Stimulated activated CD4-positive, alpha-beta T cell treated with anti-CD3 and anti-CD28 coated beads, Interleukin-1b, Interleukin-23, amount 100 ng/mL, for 1 hour (primary cell): ENCODE measurements at places on chromosomes 7 and 10.

DNA sequence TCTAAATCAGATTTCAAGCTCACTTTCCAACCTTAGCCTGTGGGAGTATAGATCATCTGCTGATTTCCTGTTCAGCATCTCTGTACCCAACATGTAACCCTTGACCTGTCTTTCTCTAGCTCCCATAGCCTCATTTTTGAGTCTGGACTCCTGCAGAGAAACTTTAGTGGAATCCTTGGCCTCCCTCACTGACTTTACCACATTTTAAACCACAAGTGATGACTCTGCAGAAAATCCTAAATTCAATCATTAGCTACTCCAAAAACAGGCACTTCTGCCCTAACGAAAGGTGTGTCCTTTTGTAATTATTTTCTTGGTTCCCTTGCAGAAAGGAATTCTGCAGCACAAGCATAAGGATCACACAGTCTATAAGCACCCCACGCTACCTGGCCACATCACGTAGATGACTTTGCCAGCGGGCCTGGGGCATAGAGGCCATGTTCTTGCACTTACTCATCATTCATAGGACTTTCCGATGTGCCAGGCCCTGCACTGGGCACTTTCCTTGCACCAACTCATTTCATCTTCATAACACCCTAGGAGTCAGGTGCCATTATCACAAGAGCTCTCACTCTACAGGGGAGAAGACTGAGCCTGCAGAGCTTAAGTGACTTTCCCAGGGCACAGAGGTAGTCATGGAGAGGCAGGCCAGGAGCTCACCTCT, 57.2 kb upstream of the OPALIN start:
- DNase-seq, result no peak

DNA sequence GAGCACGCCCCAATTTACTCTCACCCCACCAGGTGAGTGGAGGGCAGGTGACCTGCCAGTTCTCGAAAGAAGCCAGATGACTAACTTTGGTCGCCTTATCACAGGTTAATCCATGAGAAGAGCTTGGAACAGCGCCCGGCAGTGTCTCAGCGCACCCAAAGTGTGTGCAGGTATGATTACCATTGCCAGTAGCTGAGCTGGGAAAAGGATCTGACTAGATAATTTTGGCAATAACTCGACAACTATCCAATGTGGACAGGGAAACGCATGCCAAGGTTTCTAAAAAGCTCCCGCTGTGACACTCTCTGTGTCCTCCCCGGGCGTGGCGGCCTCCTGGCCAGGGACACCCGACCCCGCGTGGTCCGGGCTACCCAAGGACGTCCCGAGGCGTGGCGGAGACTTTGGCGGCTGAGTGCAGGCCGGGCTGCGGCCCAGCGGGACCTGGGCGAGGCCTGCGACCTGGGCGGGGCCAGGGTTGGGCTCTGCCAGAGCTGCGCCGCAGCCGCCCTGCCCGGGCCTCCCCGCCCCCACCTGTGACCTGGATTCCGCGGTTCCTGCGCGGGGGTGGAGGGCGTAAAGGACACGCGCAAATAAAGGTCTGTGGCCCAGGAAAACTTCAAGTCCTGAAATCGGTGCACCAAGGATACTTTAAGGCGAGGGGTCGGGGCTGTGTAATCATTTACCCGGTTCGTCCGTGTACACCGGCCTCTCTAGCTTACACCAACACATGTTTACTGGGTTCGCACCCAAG, 13.7 kb upstream of the WAPL start:
- no peak for DNase-seq

GRCh38 chr10:124867304-124867703, 65.7 kb downstream of the ABRAXAS2 start:
- DNase-seq, result no peak

GRCh38 chr10:60965696-60966095, 21.7 kb upstream of the RHOBTB1 start:
- no peak for DNase-seq

GRCh38 chr7:19537942-19538401, 170.9 kb downstream of the POLR1F start:
- DNase-seq, result no peak

DNA sequence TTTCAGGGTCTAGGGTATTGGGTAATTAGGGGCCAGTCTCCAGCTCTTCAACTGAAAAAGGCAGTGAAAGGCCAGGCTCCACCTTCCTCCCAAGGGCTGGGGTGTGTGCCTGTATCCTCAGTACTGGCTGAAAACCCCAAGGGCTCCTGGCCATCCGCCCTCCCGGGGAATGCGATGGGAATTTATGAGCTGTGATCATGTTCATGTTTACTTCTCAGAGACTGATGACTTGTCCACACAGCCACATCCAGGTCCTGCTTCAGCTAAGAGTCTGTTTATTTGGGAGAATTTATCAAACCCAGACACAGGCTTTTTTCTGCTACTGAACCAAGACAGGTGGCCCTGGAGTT, 91.7 kb downstream of the CCDC3 start:
- no peak for DNase-seq

- DNase-seq, result no peak
Observed at GRCh38 chr7:64959072-64959747, 31.6 kb downstream of the ZNF117 start.

GRCh38 chr10:12657489-12657888, 308.1 kb downstream of the CAMK1D start:
- no peak for DNase-seq

DNA sequence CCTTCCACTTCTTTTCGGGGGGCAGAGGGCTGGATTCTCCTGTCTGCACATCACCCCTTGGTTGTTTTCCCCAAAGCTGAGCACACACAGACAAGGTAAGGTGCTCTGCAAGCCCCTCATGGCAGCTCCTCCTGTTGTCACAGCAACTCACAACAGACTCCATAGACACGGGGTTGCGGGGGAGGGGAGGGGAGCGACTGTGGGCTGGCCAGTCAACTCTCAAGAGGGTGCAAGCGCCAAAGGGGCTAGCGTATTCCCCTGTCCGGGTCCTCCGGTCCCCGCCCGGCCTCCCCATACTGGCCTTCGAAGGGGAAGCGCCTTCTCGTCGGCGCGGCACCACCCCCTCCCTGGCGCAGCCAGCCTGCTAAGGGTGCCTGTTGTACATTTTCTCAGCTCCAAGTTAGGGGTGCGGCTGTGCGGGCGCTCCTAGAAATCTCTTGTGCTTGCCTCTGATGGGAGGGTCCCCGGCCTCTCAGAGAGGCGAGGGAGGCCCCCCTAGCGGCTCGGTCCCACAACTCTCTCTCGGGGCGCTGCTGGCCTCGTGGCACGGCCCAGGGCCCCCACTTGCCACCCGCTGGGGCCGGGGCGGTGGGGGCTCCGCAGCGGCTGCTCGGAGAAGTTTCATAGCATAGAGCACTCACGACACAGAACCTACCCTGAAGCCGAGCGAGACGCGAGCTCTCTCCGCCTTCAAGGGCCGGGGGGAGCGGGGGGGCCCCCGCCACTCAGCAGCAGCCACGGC, 498 bp downstream of the RHOBTB1 start:
- DNase-seq, result no peak

DNA sequence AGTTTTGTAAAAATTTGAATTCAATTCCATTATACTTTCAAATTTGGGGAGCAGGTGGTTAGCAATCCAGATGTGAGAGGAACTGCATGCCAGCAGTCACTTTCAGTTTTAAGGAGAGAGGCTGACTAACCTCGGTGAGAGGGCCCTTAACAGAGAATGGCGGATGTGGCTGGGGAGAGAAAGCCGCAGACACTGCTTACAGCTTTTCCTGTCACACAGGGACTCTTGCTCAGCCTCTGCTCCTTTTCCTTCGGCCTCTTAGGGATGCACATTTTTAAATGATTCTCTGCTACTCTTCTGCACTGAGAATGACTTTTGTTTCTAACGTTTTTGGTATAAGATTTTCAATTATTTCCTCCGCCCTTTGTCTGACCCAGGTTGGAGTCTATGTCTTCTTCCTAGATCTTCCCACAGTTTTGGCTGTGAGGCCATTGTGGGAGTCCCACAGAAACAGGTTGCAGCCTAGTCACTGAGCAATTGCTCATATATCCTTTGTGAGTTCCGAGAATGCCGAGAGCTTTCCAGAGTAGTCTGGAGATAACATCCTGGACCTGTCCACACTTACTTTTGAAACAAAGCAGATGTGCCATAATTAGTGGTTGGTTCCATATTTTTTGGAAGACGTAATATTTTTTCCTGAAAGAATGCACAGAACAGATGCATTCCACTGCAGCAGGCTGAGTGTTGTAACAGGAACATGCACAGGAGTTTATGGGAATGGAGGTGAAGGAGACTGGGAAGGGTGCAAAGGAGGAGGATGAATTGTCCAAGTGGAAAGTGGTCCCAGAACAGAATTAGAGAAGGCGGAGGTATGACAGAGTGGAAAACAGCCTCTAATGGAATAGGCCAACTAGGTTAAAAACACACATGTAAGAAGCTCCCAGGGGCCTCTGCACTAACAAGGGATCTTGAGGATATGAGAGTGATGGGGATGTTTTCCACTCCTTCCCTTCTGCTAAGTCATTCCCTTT, 168.0 kb upstream of the ZNF32 start:
- peak; percentile 21 for DNase-seq

GRCh38 chr7:115962340-115962739, 68.2 kb downstream of the TFEC start:
- no peak for DNase-seq

- DNase-seq, result no peak
Observed at GRCh38 chr10:46534828-46535524, 21.5 kb downstream of the GPRIN2 start.

GRCh38 chr7:28155019-28155660, 25.5 kb downstream of the JAZF1 start:
- no peak for DNase-seq

GRCh38 chr7:90579181-90579688, 16.9 kb upstream of the CDK14 start:
- no peak for DNase-seq

DNA sequence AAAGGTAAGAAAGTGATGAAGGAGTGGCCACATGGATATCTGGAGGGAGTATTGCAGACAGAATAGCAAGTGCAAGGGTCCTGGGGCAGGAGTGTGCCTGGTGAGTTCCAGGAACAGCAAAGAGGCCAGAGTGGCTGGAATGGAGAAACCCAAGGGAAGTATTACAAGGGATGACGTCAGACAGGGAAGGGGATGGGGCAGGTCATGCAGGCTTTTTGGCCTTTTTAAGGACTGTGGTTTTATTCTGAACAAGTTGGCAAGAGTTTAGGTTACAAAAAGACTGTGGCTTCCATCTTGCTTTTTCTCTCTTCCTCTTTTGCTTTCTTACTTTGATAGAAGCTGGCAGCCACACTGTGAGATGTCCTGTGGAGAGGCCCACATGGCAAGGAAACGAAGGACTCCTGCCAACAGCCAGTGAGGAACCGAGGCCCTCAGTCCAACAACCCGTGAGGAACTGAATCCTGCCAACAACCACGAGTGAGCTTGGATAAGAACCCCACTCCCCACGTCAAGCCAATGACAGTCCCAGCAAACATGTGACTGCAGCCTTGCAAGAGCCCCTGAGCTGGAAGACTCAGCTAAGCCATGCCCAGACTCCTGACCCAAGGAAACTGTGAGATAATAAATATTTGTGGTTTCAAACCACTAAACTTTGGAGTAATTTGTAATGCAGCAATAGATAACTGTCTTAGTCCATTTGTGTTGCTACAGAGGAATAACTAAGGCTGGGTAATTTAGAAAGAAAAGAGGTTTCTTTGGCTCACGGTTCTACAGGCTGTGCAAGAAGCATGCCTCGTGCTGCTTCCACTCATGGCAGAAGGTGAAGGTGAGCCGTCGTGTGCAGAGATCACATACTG, 19.8 kb upstream of the KDM7A start:
- DNase-seq, result no peak

DNA sequence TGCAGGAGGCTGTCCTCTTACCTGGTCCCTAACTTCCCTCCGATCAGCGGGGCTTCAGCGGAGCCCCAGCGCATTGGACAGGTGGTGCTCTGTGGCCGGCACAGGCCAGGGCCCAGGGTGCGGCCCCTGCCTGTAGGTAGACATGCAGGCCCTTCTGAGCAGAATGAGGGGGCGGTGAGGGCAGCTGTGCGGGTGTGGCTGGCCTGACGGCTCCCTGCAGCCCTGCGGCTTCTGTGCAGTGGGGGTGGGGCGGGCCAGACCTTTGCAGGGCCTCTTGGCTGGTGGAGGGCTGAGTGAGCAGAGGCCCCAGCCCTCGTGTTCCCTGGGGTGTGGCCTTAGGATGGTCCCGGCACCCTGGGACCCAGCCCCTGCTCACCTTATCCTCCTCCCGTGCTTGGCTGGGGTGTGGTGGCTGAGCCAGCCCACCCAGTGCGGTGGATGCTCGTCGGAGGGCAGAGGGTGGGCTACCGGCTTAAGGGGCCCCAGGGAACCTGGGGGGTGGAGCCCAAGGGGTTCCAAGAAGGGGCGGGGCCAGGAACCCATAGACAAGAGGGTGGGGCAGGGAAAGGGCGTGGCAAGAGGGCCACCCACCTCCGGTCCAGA, 175.2 kb upstream of the TNRC18 start:
- no peak for DNase-seq

DNA sequence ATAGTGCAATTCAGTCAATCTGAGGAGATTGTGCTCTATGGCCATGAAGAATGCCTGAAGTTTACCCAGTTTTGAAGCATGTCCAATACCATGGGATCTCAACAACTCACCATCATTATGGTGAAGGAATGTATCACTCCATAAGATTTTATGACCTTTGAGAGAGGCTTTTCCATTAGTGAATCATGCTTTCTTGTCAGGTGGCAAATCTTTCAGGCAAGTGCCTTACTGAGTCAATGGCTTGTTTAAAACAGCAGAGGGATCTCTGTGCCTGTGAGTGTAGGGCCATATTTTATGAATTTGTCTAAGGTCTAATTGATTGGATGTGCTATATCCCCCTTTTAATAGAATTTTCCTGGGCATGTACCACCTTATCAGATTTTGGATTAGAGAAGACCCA, 131.5 kb downstream of the CCDC7 start:
- no peak for DNase-seq

DNA sequence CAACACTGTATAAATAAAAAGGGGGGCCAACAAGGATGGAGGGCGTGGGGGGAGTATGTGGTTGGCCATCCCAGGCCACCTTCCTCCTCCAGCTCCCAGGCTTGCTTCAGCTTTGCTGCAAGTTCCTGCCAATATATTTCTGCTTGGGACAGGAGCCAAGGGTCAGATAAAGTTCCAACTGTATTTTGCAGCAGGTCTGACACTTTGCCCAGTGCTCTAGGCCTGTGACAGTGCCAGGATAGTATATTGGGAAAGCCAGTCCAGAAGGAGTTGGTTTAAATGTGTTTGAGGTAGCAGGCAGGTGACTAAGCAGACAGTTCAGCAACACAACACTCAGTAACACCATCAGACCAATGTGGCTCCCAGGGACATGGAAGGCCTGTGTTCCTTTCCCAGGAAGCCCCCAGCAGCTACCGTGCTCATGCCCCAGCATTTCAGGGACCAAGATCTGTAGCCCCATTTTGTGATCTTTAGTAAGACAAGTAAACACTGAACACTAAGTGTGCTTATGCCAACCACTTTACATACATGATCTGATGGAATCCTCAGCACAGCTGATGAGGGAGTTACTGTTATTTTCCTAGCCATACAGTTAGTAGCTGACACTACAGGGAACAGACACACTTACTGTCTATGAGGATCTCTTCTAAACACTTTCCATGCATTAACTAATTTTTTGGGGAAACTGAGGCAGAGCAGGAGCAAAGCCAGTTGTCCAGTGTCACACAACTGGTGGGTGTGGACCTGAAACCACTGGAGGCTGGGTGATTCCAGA, 38.9 kb downstream of the DNAJB12 start:
- DNase-seq, result no peak

GRCh38 chr7:117084286-117084685, 131.0 kb downstream of the ST7 start:
- no peak for DNase-seq
